ENCODE measurements at places on chromosomes 13 and 19. TPM values are rescaled to one million over a fixed set of nuclear protein-coding genes. Genes with fewer than 3 reads are reported as not detected.

The ZNF471 gene
- polyA plus RNA-seq: 21.2 TPM

The ZNF221 gene
- 9.3 TPM for polyA plus RNA-seq

- DNase-seq: no peak
These were observed 2.4 kb upstream of the NFIC start for GRCh38 chr19:3363841-3364500.

The EHD2 gene
- 28.6 TPM for polyA plus RNA-seq

DNA sequence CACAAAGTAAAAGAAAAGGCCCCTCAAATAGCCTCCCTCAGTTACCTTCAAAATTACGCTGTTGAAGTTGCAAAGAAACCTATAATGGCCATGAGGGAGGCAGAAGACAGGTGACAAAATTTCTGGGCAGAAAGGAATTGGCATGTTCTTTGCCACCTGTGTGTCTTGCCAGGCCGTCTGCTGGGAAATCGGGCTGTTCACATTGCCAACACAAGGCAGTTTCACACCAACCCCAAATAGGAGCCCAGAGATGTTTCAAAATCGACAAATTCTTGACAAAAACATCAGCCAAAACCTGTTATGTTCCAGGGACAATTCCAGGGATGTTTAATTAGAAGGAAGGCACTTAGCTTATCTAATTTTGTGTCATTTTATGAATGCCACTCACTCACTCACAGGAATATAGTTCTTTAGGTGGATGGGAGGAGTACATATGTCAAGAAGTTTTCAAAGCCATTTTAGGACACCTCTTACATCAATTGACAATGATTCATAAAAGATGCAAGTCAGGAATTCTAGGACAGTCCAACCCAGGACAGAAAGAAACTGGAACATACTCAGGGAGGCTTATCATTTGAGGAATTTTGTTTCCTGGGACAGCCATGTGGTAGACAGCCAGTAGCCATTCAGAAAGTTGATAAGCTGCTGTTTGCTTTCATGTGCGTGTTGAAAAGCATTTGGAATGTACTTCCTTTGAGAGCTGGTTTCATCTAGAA lies 164.5 kb downstream of the RGCC start:
- DNase-seq: no peak

The RCBTB1 gene
- 45.7 TPM for polyA plus RNA-seq

The GARIN5B gene
- polyA plus RNA-seq: 0.24 TPM

DNA sequence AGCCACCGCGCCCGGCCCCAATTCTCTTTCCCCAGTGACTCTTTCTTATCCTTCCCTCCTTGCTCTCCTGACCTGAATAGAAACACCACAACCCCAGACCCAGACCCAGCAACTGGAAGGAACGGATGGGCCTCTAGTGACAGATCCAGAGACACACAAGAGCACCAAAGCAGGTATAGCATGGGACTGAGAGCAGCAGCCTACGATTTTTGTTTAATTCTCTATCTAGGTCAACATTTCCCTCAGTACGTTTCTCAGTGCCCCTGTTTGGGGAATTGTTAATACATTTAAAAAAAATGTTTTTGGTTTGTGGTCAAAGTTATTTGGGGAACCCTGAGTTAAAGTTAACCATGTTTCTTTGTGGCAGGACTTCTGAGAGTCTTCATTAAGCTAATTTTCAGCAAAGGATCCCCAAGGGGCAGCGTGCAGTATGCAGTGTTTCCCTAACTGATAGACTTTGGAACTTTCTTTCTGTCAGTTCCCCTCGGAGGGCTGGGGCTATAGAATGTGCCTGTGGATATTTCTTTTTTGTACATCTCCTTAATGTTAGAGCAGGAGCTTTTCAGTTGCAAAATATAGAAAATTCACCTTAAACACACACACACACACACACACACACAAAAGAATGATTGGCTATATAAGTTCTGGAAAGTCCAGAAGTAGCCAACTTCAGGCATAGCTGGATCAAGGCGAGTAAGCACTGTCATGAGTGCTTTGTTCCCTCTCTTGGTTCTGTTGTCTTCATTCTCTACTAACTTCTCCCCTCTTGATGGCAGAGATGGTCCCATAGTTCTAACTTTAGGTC lies 6.3 kb downstream of the FXYD5 start:
- DNase-seq: no peak

The NLRP11 gene
- 0.17 TPM for polyA plus RNA-seq

The KIR2DL3 gene
- polyA plus RNA-seq: not detected

The ZNF723 gene
- polyA plus RNA-seq: 0.09 TPM

The NPAS1 gene
- 1.4 TPM for polyA plus RNA-seq

DNA sequence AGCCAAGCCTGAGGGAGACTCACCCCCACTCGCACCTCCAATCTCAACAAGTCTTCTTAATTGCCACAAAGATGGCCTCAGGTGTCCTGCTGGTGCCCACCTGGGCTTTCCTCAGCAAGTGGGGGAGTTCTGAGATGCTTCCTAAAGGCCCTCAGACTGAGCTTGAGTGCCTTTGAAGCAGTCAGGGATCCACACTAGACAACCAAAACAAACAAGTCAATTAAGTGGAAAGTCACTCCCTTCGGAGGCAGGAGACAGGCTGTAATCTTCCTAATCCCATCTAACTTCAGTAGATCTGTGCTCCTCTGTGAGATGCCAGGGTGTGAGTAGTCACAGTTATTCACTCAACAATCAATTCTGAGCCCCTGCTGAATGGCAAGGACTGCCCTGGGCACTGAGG lies 68.3 kb upstream of the SERP2 start:
- no peak for DNase-seq

The FGF22 gene
- polyA plus RNA-seq: 0.31 TPM

DNA sequence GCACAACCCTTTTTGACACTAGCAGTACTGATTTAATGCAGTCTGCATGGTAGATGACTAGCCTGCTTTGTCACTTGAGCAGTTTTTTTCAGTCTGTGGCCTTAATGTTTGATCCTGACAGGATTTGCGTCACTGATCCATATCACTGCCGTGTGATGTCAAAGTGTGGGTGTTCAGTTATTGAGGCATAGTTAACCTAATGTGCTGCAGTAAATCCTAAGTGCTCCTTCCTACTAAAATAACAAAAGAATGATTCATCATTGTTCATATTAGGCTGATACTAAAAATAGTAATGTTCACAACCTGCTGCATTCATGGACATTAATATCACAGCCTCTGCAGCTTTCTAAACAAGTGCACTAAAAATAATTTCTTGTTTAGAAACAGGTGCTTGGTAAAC lies 121.9 kb upstream of the MLNR start:
- DNase-seq: no peak

The NLRP5 gene
- polyA plus RNA-seq: not detected

DNA sequence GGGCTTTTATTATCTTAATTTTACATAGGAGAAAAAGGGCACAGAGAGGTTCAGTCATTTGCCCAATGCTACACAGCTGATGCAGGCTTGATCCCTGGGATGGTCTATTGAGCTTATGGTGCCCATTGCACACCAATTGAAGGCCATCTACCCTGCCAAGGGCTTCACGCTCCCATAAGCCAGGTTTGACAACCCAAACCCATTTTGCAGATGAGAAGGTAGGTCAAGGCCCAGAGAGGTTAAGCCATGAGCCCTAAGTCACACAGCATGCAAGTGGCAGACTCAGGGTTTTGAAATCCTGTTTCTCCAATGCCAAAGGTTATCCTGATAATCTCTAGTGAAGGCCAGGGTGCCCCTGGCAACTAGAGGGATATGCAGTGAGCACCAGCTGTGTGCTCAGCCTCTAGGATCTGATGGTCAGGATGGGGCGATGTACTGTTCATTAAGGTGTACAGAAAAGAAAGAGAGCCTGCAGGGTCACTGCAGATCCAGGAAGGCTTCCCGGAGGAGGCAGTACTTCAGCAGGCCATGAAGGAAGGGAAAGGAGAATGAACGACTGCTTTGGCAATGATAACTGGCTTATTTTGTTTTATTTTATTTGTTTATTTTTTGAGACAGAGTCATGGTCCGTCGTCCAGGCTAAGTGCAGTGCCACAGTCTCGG lies 8.1 kb downstream of the CREB3L3 start:
- no peak for DNase-seq
